ENCODE measurements at places on chromosomes 6 and 20.

- no peak for DNase-seq
Measured at GRCh38 chr20:49052334-49052733, 6.2 kb downstream of the CSE1L start.

DNA sequence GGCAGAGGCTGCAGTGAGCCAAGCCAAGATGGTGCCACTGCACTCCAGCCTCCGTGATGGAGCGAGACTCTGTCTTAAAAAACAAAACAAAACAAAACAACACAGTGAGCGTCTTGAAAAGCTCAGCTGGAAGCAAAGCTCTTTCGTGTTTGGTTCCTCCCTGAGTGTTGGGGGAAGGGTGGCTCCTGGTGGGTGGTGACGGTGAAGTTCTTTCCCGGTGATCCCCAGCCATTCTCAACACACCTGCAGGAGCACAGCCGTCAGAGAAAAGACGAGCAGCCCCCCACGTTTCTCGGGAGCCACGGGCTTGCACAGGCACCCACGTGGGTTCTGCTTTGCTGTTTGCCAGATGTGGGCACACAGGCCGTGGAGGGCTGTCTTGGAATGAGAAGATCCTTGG lies 3.2 kb downstream of the BHLHE23 start:
- DNase-seq: no peak

DNA sequence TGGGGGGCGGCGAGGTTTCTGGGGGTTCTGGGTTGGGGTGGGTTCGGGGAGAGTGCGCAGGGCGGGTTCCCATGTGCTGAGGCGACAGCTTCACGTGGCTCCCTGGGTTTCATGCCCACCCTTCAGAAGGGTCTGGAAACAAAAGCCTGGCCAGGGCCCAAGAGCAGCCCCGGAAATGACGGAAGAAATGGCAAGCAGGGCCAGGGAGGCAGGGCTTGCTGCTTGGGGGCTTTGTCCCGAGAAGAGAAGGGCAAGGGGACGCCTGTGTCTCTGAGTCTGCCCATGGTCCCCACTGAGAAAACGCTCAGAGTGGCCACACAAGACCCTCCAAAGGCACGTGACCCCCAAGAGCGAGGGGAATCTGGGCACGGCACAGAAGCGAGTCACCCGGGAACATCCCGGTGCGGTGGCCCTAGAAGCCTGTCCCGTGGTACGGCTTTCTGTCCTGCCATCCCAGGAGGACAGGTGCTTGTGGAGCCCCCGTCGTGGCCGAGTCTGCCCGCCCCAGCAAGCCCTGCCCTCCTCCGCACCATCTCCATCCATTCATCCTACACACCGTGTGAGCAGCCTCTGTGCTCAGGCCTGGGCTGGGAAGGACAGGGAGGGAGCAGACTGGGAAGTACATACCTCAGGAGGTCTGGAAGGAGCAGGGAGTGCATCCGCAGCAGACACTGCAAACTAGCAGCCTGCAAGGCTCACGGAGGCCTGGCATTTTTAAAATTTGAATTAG lies 9.0 kb downstream of the NPEPL1 start:
- no peak for DNase-seq

DNA sequence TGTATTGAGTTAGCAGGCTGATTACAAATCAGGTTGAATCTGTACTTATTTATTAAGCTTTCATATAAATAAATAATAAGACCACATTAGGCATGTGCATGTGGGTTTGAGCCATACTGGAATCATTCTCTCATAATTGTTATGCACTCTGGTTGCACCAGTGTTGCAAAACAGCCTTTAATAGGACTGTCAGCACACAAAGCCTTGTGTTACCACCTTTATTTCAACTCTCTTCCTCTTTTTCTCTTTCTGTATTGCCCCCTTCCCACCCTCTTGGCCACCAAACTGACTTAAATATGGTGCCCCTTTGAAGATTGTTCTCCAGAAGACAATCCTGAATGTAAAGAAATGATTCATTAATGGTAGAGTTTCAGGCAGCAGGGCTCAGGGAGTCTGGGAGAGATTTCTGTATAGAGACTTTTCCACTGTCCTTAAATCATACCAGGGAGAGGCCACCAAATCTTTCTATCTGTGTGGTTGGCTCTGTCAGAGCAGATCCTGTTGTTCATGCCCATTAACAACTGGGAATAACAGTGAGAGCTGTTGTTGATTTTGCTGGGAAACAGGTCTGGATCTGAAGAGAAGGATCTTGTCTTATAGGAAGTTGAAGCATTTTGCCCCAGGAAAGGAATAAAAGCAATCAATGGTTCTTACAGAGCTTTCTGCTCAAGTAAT lies 131.6 kb upstream of the SOX4 start:
- DNase-seq: no peak

DNA sequence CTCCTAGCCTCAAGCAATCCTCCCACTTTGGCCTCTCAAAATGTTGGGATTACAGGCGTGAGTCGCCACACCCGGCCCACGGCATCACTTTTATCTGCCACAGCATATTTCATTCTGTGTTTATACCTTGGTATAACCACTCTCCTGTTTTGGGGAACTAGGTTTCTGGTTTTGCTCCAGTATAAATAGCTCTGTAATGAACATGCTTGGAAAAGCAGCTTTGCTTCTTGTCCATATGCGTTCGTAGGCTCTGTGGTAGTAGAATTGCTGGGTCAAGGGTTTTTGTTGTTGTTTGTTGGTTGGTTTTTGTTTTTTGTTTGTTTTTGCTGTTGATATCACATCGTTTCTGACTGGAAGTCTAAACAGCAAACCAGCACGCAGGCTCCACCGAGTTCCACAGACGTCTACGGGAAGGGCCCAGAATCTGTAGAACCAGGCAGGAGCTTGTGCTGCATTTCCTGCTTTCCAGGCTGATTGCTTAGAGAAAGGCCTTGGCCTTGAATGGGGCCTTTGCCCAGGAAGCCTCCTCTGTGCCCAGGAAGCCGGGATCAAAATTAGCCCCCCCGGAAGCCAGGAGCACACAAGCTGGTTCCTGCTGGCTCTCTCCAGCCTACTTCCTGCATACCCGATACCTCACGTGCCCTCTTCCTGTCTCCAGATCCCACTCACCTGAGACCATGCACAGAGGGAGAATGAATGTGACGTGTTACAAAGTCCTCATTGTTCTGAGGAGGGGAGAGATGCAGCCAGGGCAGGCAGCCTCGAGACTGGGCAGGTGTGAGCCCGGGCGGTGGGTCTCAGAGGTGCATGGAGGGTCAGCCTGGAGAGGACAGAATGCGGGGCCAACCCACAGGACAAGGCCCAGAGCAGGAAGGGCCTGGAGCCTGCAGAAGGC lies 34.7 kb downstream of the AAR2 start:
- no peak for DNase-seq

DNA sequence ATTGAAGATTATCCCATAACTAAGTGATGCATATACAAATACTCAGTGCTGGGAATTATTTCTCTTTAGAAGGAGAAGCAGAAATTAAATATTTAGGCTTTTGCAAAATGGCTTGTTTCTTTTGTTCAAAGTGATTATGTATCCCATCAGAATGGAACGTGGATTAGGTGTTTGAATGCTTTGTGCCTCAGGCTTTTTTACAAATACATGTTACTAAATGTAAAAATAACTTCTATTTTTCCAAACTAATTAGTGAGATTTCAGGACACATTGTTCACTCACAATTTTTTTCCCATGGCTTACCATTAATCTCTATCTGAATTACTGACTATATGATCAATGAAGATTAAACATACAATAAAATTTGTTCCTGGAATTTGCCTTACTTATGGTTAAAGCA lies 925.9 kb upstream of the CITED2 start:
- no peak for DNase-seq

GRCh38 chr20:1741309-1742048 lies 83.9 kb upstream of the SIRPG start:
- no peak for DNase-seq

DNA sequence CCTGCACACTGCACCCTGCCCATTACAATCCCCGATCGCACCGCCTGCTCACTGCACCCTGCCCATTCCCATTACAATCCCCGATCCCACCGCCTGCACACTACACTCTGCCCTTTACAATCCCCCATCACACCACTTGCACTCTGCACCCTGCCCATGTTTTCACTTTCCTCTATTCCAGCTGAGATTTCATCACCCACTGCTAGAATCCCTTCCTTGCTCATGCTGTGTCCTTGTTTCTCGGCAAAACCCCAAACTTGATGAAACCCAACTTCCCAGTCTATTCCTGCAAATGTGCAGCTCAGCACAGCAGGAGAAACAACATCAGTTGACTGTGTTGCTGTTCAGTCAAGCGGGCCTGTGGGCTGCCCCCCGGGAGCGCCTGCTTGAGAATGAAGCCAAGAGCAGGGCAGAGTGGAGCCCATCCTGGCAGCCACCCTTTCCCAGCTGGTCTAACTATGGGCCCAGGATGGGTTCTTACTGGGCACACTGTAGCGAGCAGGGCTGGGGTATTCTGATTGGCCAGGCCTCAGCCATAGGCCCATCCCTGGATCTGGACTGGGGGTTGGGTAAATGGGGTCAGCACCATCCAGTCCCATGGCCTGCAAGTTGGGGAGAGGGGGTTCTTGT lies 17.2 kb downstream of the MOCS3 start:
- DNase-seq: no peak

GRCh38 chr20:4875578-4876067 lies 125.7 kb downstream of the SLC23A2 start:
- DNase-seq: peak; percentile 97

DNA sequence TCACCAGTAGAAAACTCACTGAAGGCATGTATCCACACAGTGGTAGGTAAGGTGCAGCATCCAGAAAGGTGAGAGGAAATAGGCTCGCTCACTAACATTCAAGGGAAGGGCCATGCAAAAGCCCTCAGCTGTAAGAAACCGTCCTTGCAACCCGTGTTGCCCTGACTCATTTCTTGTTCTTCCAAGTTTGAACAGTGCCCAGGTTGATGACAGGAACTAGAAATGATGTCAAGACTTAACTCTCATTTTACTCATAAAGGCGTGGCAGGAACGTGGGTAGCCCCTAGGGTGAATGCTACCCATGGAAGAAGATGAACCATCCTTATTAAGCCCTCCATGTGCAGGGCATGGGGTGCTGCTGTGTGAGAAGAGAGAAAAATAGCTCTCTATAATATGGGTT lies 187.6 kb downstream of the CD83 start:
- no peak for DNase-seq

DNA sequence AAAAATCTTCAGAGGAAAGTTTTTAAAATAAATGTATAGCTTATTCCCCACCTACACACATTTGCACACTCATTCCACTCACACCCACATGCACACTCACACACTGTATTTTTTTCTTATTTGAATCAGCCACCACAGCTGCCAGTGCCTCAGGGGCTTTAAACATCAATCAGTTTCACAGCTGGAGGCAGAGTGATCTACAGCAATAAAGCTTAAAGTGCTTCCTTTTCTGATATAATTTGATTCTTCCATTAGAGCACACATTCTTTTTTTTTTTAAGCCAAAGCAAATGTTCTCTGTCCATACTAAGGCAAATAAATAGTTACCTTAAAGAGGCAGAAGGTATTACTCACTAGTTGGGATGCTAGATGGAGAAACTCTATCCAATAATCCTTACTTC lies 498.8 kb upstream of the POU3F2 start:
- no peak for DNase-seq

DNA sequence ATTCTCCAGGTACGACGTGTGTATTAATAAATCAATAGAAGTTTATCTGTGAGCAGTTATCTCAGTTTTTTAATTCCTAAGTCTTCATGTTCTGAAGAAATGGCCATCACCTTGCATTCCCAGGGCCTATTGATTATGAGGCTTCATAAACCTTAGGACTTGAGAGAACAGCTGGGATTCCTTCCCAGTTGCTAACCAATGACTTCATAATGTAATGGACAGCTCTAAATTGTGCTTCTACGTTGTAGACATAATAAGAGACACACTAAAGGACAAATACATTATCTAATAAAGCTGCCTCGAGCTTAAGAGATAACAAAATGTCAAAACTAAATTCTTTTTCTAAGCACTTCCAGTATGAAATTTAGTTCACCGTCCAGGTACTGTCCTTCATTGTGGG lies 30.6 kb downstream of the TSHZ2 start:
- DNase-seq: no peak

DNA sequence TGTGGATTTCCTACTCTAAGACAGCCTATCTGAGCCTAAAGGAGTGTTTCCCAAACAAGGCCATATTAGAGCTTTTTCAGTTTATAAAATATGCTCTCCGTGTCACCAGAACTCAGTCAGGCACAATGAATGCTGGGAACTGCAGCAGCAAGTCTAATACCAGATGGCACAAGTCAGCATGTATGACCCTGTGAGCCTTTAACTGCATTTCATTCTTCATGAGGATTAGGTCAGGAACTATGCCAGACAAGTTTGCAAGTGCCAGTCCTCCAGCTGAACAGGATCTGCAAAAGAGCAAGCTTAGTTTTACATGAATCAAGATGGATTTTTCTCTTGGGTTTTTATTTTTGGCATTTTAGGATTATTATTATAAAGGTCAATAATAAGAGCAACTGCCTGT lies 66.7 kb upstream of the SAMD5 start:
- DNase-seq: no peak

GRCh38 chr6:2800552-2801316 lies 35.5 kb downstream of the WRNIP1 start:
- DNase-seq: no peak

DNA sequence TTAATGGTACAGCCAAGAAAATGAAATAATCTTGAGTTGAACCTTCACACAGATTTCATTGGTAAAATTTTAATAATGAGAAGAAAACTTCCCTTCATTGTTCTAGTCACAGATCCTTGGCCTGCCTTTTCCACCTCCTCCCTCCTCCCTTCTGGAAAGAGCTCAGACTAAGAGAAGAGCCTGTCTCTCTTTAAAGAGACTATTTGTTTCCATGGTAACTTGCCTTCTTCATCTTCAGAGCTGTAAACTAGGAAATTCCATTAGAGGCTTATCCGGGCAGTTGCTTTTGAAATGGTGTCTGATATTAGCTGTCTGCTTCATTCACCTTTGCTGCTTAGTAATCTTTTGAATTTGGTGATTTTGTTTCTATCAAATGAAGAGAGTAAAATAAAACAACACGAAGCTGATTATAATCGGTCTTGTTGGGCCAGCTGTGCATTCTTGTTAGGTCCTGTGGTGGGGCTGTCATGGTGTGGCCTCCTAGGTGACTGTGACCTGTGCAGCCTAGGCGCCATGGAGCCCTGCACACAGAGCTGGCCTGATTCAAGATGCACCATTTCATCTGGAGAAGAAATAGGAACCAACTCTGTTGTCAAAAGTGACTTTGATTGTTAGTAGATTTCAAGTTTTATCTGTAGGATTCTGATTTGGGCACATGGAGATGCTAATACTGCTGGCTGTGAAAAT lies 96.7 kb downstream of the MAP3K7 start:
- DNase-seq: no peak

GRCh38 chr6:147642458-147642857 lies 134.0 kb downstream of the SAMD5 start:
- DNase-seq: no peak
